ENCODE measurements at places on chromosomes 3 and 15.
A peak's percentile ranks its signal among the peaks of the same experiment; 100 is the strongest.

DNA sequence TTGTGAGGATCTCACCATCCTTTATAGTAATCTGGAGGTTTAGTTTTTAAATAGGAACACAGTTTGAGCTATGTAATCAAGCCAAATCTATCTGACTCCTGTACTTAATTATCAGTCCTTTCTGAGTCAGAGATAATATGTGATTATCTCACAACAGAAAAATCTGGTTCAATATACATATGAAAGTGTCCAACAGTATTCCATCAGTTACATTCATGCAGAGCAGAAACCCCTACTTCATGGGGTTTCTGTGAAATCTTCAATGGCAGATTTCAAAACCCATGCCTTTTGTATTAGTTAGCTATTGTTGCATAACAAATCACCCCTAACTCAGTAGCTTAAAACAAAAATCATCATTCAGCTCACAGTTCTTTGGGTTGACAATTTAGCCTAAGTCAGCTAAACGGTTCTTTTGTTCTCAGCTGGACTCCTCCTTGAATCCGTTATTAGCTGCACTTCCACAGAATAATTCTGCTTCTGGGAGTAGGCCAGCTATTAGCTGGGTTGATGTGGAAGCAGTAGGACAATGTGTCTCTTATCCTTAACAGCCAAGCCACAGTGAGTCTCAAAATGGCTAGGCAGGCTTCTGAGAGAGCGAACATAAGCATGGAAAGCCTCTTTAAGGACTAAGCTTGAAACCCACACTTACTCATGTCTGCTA, 42.9 kb upstream of the ARPP21 start:
- DNase-seq: no peak

- DNase-seq: no peak
Measured at GRCh38 chr3:185631508-185632206, 45.6 kb downstream of the SENP2 start.

GRCh38 chr3:134054231-134054630, 24.5 kb upstream of the SLCO2A1 start:
- no peak for DNase-seq

DNA sequence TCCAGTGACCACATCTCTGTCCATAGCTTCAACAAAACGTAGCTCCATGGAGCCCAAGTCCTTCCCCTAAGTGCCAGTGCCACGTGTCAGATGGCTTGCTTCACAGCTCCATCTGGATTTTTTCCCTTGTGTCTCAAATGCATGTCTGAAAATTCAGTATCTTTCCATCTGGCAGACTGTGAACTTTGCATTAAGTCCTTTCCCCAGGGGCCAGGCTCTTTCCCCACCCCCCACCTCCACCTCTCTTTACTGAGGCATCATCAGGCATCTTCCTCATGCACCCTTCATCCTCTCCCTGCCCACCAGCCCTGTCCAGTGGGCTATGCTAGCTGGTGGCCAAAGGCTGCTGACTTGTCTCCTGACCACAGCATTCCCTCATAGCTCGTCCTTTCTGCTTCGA, 53.7 kb downstream of the PDIA5 start:
- no peak for DNase-seq

GRCh38 chr3:15601399-15602145, at the start of the genes BTD and HACL1:
Gene BTD, plus strand, starts transcription at chr3:15601745. Its CDS starts 33,695 bp downstream, at chr3:15635440.
Gene HACL1, minus strand, starts transcription at chr3:15601569. Its CDS starts 106 bp downstream, at chr3:15601463.
- peak; percentile 96 for DNase-seq

DNA sequence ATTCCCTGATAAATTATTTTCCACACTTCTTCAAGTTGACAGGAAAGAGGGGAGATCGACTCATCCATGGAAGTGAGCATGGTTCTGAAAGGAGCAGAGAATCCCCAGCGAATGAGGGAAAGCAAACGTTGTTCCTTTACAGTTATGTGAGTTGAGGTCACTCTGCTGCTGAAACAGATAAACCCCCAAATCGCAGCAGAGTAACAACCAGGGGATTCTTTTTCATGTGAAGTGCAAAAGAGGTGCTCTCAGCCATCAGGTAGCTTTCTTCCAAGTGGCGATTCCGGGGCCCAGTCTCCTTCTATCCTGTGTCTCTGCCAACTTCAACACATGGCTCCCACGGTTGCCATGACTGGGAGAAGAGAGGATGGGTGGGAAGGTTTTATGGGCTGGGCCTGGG, 28.2 kb downstream of the MEX3B start:
- no peak for DNase-seq

DNA sequence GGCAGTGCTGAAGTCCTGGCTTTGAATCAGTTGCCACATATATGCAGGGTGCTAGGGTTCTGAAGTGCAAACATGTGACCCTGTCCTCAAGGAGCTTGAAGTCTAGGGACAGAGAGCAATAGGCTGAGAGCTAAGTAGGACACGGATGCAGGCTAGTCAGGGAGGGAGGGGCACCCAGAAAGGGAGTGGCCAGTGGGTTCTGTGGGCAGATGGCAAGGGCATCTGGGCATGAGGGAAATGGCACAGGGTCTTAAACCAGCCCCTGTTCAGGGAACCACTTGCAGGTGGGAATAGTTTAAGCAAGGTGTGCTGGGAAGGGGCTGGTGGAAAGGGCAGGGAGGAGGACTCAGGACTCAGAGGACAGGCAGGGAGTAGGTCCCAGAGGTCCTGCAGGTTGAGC, 46.4 kb upstream of the EPHB1 start:
- no peak for DNase-seq

DNA sequence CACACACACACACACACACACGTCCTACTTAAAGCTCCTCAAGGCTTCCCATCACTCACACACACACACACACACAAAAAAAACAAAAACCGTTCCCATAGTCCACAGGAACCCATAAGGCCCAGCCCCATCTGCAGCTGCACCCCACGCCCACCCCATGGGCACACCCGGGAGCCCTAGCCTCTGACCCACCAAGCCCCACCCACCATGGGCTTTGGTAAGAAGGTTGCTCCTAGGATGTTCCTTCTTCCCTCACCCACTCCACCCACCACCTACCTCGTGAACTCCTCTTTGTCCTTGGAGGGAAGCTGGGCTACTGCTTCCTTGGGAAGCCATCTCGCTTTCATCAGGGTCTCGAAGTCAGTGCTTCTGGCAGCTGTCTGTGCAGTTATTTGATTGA, 115.1 kb downstream of the TPRA1 start:
- DNase-seq: no peak

- DNase-seq: no peak
Measured at GRCh38 chr3:53091011-53091410, 39.2 kb downstream of the RFT1 start.

DNA sequence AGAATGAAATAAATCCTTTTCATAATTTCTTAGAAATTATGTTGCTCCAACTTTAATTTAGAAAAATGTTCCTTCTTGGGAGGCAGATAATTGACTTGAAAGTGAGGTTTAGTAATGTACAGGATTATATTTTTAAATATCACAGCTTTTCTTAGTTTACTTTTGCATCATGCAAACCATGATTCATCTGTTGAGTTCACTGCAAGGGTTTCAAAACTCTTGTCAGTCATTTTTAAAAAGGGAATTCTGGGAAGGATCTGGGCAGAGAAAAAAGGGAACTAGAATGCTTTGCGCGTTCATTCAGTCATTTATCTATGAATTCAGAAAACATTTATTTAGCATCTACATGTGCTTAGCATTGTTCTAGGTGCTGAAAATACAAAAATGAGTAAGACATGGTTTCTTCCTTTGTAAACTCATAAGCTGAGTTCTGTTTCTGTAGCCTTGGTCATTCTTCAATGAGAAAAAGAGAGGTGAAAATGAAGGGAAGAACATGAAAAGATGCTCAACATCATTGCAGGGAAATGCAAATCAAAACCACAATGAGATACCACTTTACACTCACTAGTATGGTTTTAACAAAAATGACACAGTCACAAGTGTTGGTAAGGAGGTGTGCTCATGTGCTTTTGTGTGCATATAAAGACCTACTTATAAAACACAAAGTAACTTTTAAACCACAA, 209.1 kb downstream of the NR1D2 start:
- DNase-seq: no peak

- no peak for DNase-seq
Measured at GRCh38 chr3:49872801-49873281, 3.1 kb upstream of the CAMKV start.

DNA sequence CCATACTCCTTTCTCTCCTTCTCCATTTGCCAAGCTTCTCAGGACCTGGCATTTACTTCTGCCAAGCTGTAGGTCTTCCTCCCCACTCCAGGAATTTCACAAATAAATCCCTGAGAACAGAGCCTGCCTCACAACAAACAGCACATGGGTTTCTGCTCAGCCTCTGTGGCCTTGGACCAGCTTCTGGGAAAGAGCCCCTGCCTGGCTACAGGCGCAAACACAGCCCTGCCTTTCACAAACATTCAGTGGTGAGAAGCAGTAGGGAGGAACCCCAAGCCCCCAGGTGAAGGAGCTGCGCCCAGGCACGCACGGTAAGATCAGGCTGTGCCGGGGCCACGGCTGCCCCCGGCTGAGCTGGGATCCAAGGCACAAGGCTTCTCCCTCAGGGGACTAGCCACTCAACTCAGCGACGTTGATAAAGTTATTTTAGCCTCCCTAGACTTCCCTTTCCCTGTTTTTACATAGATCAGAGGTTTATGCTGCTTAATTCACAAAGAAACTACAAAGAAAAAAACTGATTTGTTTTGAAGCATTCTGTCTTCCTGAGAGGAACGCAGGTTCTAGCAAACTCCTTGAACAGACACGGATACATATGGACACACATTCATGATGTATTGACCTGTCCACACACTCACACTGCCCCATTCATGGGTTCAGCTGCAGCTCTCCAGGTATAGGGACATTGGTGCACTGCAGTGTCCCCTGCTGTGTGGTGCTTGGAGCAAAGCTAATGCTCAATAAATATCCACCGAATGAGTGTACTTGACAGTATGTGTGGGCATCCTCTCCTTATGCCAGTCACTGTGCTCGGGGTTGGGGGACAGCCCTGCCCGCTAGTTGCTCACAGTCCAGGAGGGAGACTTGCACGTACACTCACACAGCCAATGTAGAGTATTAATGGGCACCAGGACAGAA, 25.4 kb downstream of the HES1 start:
- DNase-seq: no peak

GRCh38 chr3:14678015-14678503, 3.1 kb downstream of the C3orf20 start:
- no peak for DNase-seq

- DNase-seq: no peak
Measured at GRCh38 chr15:50641318-50641717, 45.3 kb downstream of the TRPM7 start.

GRCh38 chr3:150871192-150871591, 34.0 kb downstream of the MINDY4B start:
- DNase-seq: no peak

GRCh38 chr3:108125550-108126071, 34.8 kb upstream of the CD47 start:
- DNase-seq: no peak

DNA sequence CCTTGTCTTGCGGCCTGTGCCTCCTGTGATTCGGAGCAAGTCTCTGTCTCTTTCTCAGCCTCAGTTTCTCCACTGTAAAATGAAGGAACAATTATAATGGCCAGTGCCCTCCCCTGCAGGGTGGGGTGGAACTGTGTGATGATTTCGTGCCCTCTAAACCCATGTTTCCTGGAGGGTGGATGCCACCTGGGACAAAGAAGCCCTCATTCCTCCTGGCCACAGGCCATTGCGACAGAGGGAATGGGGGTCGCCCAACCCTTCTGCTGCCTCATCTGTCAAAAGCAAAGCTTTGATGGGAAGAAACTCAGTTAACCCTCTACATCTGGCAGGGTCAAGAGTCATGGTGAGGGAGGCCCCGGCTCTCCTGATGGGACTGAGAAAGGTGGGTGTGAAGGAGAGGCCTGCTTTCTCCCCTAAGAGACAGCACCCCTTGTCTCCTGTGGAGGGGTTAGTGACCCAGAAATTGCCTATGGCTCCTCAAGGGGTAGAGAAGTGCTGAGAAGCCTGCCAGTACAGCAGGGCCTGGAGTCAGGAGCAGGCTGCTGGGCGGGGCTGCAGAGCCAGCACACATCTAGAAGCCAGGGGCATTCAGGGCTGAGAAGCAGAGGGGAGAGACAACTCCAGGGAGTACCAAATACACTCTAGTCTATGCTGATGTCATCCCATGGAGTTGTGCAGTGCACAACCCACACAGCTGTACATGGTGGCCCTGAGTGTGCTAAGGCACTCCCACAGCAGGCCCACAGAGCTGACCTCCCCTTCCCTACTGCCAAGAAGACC, 61.0 kb downstream of the PLXNA1 start:
- no peak for DNase-seq
